ENCODE measurements at places on chromosomes 1 and 21.
A peak's percentile ranks its signal among the peaks of the same experiment; 100 is the strongest.

DNA sequence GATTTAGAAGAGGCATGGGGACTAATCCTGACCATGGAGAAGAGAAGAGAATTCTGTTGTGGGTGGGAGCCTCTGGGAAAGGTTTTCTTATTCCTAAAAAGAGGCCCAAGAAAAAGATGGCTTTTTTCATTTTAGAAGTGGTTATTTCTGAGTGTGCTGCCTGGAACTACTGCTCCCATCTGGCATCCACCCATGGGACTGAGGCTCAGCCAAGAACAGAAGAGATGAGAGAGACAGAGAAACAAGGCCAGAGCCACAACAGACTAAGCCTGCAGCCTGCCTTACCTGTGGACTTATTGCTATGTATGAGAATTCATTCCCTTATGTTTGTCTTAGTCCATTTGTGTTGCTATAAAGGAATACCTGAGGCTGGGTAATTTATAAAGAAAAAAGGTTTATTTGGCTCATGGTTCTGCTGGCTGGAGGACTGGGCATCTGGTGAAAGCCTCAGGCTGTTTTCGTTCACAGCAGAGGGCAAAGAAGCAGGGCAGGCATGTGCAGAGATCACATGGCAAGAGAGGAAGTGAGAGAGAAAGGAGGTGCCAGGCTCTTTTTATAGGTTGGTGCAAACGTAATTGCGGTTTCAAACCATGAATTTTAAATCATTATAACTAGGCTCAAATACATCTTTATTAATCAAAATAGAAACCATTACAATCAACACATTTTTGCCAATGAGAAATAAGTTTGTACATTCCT is 57.5 kb upstream of the PRDM2 start:
- DNase-seq = no peak

DNA sequence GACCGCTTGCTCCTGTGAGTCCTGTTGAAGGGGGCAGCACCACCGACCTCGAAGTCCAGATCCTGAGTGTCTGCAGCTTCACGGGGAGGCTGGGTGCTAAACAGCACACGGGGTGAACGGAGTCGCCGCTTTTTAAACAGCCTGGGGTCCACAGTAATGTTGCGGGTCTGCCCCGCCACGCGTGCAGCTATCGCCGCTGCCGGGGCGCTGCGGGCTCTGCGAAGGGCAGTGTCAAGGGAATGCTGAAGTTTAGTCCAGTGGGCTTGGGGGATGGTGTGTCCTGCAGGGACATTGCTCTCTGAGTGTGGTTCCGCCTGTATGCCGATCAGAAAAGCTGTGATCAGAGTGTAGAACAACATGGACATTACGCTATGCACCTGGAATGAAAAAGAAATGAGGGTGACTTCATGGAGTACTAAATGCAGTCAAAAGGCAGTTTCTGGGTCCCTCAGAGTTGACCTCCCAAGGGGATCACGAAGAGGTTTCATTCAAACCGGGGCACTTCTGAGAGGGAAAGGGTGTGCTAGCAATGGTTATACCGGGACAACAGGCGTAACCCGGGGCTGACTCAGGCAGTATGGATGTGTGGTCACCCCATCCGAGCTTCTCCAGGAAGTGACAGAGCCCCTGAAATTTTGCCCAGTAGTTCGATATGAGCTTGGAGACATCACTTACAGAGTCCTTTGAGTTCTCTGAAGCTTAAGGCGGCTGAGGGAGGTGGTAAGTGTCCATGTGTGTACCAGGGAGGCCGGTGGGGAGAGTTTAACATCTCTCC is 51.4 kb downstream of the NGF start:
- DNase-seq = no peak

GRCh38 chr1:61253059-61253735 is 170.8 kb downstream of the NFIA start:
- DNase-seq = no peak

DNA sequence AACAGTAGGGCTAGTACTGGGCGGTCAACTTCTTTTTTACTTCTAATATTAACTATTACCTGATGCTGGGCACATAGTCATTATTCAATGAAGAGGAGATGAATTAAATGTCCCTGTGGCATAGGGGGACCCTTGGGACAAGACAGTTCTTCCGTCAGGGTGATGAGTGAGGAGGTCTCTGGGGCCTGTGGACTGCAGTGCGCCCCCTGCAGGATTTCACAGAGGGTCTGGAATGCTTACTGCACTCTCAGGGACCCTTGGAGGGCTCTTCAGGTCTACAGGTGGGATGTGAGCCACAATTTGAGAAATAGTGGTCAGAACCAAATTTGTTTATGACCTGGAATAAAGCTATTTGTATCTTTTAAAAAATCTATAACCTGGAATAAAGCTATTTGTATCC is 149.4 kb downstream of the FAM78B start:
- DNase-seq = no peak

DNA sequence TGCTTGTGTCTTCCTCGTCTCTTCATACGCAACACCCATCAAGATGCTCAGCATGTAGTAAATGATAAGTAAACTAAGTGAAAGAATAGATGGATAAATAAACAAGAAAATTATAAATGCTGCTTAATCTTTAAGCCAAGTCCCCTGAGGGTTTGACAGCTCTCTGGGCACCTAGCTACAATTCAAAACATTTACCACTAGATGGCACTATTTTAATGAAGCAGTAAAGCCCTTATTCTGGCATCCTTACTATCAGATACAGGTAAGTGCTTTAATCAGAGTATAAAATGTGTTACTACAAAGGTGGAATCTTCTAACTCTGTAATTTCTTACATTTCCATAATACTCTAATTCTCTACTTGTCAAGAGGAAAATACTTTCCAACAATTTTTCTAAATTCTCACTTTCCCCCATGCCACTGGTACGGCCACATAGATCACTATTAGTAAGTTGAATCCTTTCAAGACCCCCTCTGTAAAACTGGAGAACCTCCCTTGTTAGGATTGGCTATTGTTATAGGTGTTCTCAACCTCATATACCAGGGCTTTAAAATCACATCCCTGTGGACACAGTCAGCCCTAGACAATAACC is 137.8 kb downstream of the BARHL2 start:
- no peak for DNase-seq

GRCh38 chr1:109069294-109069693 is 6.5 kb downstream of the TAF13 start:
- DNase-seq = no peak

GRCh38 chr1:228647523-228648444 is 87.5 kb upstream of the RHOU start:
- DNase-seq = no peak

- DNase-seq = no peak
These were observed 290.2 kb downstream of the KCTD3 start for GRCh38 chr1:215857317-215857716.

DNA sequence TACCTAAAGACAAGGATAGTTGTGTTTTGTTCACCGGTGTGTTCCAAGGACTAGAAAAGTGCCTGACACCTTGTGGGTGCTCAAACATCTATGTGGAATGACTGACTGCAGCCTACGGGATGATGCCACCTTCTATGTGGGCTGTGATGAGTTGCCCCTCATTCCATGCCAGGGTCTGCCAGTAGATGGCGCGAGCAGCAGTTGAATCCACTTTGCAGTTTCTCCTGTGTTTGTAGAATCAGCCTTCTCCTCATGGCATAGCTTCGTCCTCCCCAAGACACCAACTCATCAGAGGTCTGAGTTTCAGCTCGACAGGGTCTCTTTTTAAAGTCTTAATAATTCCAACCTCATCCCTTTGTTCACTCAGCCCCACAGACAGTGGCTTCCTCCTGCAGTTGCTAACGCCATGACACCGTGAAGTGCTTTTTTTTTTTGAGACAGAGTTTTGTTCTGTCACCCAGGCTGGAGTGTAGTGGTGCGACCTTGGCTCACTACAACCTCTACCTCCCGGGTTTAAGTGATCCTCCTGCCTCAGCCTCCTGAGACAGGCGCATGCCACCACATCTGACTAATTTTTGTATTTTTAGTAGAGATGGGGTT is 133.7 kb downstream of the CAPN8 start:
- peak; percentile 18 for DNase-seq

All from activated CD4-positive, alpha-beta T cell treated with anti-CD3 and anti-CD28 coated beads for 4 hours (primary cell).